Suppressor macrophage treated with lipopolysaccharide for 1 hour (primary cell): ENCODE measurements at places on chromosomes 5 and 9.
A peak's percentile ranks its signal among the peaks of the same experiment; 100 is the strongest.

GRCh38 chr5:77776554-77777206 is 541 bp upstream of the TBCA start:
- DNase-seq = no peak

GRCh38 chr5:115850744-115851416 is 9.1 kb downstream of the AP3S1 start:
- DNase-seq = no peak

- DNase-seq = no peak
These were observed 94.6 kb upstream of the SGCD start for GRCh38 chr5:156232251-156232869.

DNA sequence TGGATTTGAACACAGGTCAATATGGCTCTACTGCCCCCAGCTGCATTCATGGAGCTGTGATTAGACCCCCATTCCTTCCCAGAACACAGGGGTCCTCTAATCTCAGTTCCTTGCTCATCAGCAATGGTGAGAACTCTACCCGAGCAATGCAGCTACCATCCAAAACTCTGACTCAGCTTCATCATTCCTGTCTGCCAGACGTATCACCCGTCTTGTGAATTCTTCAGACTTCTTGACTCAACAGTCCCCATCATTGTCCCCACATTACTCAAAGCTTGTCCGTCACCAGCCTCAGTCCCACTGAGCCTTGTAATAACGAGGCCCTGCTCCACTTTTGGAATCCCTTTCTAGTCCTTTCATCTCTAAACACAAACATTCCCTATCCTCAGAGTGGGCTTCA is 36.3 kb upstream of the STX17 start:
- no peak for DNase-seq

DNA sequence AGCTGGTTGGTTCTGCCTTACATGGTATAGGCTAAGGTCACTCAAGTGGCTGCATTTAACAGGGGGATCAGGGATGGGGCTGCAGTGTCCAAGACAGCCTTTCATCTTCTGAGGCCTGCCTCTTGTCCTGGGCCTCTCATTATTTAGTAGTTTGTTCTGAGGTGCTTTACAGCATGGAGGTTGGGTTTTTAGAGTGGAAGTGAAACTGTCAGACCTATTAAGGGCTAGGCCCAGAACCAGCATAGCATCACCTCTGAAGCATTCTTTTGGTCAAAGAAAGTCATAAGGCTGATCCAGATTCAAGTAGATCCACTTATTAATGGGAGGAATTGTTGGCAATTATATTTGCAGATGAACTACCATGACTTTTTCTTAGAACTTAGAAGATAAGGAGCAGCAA is 146.0 kb upstream of the NMUR2 start:
- DNase-seq = no peak

DNA sequence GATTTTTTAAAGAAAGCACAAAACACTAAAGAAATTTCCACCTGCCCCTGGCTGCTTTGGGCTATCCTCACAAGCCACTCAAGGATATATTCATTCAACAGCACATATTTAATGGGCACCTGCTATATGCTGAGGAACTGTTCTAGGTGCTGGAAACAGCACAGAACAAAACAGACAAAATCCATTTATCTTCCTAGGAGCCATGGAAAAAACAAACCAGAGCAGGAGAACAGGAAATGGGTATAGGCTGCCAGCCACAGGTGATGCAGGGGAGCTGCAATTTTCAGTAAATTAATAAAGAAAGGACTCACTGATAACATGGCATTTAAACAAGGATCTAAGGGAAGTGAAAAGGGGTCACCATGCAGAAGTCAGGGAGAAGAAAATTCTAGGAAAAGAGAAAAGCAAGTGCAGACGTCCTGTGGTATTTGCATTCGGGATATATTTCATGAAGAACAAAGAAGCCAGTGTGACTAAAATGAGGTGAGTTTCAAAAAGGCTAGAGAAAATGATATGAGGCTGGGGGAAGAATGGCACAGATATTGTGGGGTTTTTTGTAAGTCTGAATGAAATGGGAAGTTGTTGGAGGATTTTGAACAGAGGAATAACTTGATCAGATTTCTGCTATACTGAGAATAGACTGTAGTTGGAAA is 152.2 kb downstream of the ADAMTSL1 start:
- DNase-seq = no peak

GRCh38 chr5:39238366-39239105 is 19.2 kb upstream of the FYB1 start:
- DNase-seq = peak; percentile 30

- no peak for DNase-seq
These were observed 21.6 kb upstream of the ERAP1 start for GRCh38 chr5:96829297-96829696.

DNA sequence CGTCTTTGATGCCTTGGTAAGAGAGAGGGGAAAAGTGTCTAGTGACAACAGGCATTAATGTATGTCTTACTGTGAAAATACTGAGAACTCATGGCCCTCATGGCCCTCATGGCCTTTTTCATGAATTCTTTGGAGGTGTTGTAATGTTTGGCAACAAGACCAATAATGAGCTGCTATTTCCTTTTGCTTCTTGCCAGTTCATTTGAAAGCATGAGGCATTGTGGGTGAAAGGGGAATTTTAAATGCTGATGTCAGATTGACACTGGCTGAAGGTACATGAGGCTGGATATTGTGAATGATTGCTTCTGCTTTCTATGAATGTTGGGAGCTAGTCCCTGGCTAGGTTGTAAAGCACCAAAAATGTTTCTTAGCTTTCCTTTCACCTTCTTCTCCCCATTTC is 79.2 kb downstream of the DOCK2 start:
- DNase-seq = peak; percentile 70

DNA sequence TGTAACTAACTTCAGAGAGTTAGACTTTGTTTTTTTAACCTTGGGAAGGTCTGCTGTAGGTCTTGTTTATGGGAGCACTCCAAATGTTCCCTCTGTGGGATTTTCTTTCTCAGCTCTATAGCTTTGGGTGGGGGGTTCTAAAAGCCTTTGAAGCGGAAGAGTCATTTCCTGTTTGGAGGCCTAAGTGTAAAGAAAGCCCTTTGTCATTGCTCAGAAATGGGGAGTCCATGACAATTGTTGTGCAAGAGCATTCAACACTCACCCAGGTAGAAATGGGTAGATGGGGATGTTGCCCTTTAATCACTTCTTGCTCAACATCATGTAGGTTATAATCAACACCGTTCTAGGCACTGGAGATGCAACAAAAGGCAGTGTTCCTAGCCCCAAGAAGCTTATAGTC is 30.3 kb upstream of the MAST4 start:
- no peak for DNase-seq

- peak; percentile 11 for DNase-seq
These were observed 158.7 kb downstream of the NMUR2 start for GRCh38 chr5:152246401-152246800.

DNA sequence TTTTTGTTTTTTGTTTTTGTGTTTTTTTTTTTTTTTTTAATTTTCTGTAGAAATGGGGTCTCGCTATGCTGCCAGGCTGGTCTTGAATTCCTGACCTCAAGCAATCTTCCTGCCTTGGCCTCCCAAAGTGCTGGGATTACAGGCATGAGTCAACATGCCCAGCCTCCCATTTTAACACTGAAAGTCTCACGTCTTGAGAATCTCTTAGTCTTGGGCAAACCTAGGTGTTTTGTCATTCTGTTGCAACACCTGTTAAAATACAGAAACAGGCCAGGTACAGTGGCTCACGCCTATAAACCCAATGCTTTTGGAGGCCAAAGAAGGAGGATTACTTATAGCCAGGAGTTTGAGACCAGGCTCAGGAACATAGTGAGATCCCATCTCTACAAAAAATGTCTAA is 599.0 kb downstream of the TLR4 start:
- DNase-seq = no peak

DNA sequence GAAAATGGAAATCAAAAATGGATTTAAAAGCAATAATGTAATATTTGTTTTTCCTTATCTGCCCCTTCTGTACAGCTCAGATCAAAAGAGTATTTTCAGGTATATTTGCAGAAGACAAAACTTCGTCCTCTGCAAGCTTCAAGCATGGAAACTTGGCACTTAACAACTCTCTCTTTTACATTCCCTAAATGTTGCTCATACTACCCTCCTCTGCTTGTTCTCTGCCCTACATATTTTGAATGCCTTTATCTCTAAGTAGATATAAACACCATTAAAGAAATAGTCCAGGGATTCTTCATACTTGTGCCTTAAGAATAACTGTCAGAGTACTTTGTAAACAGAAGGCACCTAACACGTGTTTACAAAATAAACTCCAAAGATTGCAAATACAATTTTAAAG is 19.2 kb upstream of the SMC2 start:
- no peak for DNase-seq

- DNase-seq = no peak
These were observed 7.5 kb downstream of the XPA start for GRCh38 chr9:97689401-97690180.

GRCh38 chr9:34599546-34599945 is 10.0 kb upstream of the CNTFR start:
- no peak for DNase-seq

DNA sequence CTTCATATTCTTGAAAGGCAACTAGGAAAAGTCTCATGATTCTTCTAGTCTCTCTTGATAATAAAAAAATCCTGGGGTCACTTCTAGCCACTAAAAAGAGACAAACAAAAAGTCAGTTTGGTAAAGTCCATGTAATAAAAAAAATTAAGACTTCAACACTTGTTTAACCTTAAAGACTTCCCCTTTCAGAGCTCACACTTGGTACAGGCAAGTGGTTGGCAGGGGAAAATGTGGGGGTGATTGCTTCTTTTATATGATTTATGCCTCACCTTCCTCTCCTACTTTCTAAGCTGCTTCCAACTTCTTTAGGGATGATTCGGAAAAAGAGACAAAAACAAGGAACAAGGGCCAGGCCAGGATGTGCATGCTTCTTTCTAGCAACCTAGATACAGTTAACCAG is 5.1 kb upstream of the ERCC6L2 start:
- DNase-seq = no peak

DNA sequence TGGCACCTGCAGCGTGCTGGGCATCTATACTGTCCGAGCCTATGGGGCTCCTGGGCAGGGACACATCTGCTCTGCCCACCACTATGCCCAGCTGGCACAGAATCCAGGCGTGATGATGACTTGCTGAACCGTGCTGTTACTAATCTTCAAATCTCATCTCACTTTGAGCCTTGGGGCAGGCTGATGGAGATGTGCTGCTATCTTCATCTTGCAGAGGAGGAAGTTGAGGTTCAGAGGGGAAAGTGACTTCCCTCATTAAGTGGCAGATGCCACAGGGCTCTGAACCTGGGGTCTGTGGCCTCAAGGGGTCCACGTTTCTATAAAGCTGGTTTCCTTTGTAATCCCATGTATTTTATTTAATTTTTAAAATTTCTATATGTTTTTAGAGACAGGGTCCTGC is 4.7 kb downstream of the SLC2A6 start:
- DNase-seq = no peak

DNA sequence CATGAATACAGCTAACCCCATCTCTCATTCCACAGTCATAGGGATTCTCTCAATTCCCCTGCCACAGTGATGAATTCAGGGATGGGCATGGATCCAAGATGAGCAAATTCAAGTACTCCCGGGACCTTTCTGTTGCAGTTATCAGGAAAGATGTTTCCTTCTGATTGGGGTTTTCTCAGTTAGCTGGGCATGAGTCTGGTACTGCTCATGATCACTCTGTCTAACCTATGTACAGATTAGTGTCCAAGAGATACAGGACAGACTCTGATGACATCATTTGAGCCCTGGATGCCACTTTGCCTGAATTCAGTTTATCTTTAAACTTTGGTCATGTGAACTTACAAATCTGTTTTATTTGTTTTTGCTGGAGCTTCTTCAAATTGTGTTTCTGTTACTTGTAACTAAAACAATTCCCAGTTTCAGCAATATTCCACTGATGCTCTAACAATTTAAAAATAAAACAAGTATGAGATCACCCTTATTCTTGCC is 257.7 kb upstream of the KLF9 start:
- no peak for DNase-seq

- no peak for DNase-seq
These were observed 10.3 kb downstream of the FST start for GRCh38 chr5:53490747-53491146.

DNA sequence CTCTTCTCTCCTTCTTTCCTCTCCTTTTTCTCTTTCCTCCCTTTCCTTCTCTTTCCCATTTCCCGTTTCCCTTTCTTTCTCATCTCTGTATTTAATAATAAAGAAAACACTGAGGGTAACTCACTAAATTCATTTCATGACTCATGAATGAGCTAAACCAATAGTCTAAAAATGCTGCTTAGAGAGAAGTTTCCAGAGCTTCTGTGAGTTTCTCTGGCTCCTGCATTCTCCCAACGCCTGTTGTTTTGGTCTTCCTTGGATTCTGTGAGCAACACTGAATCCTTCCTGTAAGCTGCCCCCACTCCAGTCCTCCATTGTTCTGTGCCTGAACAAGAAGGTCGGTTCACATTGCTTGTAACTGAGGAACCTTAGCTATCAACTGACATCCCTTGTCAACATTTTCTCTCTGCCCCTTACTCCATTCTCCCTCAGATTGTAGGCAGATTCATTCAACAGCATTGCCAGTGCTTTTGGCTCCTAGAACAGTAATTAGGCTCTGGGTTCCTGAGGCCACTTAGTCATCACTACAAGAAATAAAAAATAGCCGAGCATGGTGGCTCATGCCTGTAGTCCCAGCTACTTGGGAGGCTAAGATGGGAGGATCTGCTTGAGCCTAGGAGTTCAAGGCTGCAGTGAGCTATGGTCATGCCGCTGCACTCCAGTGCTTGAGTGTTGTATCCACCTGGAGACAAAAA is 237.7 kb upstream of the KLF4 start:
- peak; percentile 53 for DNase-seq

GRCh38 chr9:131187957-131188356 is 62.6 kb downstream of the NUP214 start:
- no peak for DNase-seq

DNA sequence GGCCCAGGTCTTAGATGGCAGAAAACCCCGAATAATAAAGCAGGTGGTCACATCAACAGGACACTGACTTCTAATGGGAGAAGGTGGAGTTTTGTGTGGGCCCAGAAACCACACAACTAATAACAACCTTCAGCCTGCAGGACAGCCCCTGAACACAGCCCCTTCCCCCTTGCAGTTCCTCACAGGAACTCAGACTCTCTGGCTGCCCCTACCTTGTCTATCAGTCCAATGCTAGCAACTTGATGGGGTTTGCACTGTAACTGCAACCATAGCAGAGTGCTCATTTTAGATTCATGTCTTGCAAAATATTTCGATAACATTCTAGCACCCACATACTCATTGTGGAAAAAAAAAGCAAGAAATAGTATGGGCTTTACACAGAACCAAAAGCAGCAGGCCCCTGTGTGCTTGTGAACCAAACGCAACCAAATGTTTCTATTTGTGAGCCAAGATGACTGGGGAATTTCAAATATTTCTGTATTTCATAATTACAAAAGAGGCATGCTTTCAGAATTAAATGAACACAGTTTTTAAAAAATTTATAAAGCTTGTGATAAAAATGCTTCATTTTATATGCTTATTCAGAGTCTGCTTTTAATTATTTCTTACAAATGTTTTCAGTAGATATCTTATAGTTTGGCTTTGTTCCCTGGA is 62.7 kb upstream of the PDE4D start:
- no peak for DNase-seq

DNA sequence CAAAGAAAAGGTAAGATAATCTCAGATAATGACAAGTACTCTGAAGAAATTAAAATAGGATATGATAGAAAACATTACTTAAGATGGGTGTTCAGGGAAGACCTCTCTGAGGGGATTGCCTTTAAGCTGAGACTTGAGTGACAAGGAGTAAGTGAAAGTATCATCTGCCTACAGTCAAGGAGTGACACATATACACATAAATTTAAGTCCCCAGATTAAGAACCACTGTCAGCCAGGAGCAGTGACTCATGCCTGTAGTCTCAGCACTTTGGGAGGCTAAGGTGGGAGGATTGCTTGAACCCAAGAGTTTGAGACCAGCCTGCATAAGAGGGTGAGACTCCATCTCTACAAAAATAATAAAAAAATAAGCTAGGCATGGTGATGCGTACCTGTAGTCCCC is 19.7 kb upstream of the ANKHD1 start:
- no peak for DNase-seq
